ENCODE measurements at places on chromosomes 16 and 17.
A peak's percentile ranks its signal among the peaks of the same experiment; 100 is the strongest.

DNA sequence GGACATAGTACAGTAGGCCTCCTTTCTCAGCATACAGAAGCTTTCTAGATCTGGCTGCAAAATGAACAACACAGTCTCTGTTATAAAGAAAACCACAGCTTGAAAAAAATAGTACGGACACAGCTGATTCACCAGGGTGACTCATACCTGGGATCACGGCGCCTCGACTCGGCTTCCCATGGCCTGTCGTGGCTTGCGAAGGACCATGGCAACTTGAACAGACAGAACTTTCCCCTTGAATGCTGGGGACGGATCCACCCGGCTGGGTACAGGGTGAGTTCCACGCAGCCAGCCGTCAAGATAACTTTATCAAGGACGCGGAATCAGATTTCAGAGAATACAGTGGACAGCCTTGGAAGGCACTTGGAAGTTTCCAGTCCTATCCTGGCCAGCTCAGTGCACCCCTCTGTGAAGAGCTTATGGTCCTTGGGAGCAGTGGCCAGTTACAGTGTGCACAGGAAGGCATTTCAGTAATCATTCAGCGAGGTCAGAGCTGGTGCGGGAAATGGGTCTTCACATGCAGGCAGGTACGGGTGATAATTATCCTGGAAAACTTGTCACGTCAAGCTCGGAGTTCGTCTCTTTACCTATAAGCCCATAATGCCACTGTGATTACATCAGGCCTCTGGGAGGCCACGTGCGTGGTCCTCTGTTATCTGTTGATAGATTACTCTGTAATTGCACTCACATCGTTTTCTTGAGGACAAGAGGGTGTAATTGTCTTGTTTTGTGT is 57.9 kb upstream of the MAF start:
- peak; percentile 83 for DNase-seq

DNA sequence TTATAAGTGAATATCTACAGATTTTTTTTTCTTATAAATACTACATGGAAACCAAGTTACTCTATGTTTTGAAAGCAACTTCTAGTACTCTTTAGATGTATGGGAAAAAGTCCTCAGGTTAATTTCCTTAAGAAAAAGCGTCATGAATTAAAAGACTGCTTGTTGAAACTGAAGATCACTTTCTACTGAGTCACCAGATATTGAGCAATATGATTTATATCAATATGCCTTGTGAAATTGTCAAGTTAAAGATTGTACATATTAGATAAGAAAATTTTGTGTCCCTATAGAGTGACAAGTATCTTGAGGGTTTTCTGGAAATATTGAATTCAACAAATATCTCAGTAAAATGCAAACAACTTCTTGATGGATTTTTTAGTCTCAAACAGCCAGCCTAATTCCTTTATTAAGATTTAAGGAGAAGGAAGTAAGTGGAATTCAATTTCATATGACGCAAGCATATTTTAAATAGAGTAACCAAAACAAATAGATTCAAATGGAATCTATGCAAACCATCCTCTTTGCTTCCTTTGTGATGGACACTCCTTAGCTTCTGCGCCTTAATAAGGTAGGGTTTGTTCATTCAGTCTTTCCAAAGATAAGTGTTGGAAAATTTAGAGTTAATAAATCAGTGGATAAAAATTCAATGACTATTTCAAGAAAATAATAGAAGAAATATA is 16.6 kb downstream of the KRT12 start:
- peak; percentile 71 for DNase-seq

- DNase-seq, result peak; percentile 18
These were observed 33.2 kb downstream of the VPS35L start for GRCh38 chr16:19588661-19589060.

GRCh38 chr16:11556945-11557720 is 29.6 kb downstream of the LITAF start:
- DNase-seq, result no peak

DNA sequence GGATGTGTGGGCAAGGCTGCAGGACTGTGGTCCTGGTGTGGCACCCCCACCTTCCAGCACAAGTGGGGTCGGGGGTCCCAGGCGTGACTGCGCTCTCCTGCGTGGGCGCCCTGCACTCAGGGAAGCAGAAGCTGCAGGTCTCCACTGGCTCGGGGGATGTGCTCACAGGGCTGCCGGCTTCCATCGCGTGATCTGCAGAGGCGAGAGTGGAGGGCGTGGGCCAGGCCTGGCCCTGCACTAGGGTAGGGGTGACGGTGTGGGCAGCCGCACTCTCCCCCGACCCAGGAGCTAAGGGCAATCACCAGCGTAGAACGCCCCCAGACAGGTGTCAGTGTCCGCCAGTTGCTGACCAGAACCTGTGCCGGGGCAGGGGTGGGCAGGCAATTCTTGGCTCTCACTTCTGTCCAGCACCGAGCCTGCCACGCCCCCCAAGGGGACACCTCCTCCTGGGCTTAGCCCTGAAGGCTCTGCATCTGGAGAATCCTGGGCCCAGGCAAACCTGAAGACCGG is 32.3 kb downstream of the TNFRSF13B start:
- DNase-seq, result no peak

DNA sequence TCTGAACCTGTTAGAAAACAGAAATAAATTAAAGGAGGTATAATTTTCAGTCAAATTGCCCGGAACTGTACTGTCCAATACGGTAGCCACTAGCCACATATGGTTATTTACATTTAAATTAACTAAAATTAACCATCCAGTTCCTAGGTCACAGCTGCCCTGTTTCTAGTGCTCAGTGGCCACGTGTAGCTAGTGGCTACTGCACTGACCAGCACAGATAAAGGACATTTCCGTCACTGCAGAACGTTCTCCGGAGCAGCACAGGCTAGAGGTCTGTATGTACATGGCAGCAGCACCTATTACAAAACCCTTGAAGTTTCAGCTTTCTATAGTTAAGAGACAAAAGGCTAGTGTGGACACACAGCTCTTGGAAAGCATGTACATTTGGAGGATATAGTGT is 33.7 kb downstream of the CPSF4L start:
- no peak for DNase-seq

GRCh38 chr16:29898135-29898803 is 1.1 kb downstream of the SEZ6L2 start:
- DNase-seq, result no peak

GRCh38 chr17:21360048-21360447 is 16.1 kb upstream of the KCNJ12 start:
- DNase-seq, result peak; percentile 55

GRCh38 chr17:39016193-39017153 is 49.3 kb upstream of the FBXO47 start:
- peak; percentile 53 for DNase-seq

- DNase-seq, result peak; percentile 6
These were observed 241.4 kb downstream of the PMP22 start for GRCh38 chr17:15023589-15024336.

DNA sequence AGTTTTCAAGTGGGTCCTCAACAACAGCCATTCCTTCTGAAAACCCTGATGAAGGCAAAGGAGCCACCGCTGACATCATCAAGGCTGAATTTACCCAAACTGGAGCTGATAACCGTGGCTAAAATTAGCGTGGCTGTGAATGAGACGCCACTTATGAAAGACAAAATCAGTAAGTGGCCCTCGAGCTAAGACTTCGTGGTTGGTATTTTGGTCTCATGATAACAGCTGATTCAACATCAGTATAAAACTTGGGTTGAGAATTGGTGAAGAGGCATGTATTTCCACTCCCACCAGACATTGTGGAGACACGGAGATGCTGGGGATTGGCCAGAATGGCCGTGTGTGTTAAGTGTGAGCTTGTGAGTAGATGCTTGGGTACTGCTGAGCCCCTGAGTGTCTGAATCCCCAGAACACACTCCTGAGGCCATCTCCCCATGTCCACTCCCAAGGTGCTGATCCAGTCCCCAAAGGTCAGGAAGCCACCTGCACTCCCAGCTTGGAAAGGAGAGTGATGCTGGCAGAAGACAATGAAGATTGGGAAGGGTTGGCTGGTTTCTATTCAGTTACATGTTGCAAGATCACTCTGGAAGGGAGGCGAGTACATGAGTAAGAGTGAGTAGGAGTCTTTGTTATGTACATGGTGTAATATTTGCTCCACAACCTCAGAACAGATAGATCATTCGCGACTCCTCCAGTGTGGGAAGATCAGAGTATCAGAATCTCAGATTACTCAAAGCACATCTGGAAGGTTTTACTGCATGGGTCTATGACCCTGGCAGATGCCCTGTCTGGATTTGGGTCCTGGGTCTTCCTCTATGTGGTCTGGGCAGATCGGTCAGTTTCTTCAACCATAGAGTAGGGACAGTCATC is 207.7 kb downstream of the HS3ST3A1 start:
- DNase-seq, result peak; percentile 93

- DNase-seq, result peak; percentile 55
These were observed 10.4 kb downstream of the CDIPT start for GRCh38 chr16:29852654-29853053.

DNA sequence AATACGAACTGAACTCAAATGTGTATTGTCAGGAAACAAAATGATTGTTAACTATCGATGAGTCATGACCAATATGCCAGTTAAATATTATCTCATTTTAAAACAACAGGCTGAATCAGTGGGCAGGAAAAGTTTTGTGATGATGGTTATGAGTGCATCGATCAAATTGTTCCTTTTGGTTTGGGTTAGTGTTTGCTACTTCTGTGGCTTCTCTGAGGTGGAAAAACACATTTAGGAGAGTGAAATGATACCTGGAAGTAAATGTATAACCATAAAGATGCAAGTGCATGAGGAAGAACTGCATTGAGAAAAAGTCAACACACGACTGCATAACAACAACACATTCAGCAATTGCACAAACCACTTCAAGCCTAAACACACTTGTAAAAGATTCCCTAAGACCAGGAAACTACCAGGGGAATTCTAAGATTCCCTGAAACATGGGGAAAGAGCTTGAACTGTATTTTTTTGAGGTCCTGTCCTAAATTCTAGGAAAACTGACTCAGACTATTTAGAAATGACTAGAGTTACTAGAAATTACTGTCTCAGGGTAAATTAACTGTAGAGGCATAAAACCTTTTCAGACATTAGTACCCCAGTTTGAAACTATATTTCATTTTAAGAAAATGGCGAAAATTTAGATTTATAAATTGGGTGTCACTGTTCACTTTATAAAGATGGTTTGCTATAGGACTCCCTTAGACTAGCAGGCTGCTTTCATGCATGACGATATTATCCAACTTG is 44.8 kb downstream of the CDYL2 start:
- no peak for DNase-seq

GRCh38 chr17:67150826-67151225 is 94.2 kb downstream of the HELZ start:
- no peak for DNase-seq

DNA sequence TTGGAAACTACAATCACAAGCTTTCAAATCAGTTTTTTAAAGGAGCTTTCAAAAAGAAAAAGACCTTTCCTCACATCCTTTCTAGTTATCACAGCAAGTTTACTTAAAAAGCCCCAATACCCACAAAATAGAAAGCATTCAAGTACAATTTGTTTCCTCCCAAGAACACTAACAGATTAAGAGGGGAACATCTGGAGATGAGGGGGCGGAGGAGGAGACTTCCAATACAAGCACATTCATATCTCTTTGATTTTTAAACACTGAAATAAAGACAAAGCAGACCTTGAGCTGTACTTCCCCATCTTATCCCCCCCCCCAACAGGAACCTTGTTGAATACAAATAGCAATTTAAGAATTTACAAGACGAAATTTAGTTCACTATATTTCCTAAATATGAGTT is 2.0 kb downstream of the YWHAE start:
- DNase-seq, result peak; percentile 31

GRCh38 chr17:80095038-80095843 is 6.1 kb upstream of the GAA start:
- DNase-seq, result no peak

GRCh38 chr16:66846831-66847230 is 2.6 kb downstream of the CA7 start:
- no peak for DNase-seq

DNA sequence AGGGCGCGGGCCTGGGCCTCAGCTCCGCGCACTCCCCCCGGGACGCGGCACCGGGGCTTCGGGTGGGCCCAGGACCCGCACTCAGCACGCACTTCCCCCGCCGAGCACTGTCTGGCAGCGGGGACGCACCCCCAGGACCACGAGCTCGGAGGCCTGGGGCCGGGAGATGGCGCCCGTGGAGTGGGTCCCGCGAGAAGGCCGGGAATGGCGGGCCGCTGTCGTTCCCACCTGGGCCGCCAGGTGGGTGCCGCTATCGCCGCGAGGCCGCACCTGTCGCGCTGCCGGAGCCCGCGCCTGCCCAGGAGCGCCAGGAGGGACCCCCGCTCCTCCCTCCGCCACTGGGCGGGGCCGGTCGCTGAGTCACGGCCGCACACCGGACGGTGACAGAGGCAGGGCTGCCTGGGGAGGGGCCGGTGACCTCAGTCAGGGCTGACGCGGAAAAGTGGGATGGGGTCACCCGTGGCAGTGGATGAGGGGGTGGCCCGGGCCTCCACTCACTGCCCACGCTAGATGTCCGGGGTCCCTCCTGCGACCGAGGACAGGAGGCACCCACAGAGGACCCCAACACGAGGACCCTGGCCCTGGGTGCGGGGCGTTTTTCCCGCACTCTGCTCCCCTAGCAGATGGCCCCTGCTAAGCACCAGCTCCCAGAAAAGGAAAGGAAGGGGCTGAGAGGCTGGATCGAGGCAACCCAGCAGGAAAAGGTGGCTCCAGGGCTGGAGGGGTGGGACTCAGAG is 6.9 kb upstream of the ACTG1 start:
- DNase-seq, result no peak

DNA sequence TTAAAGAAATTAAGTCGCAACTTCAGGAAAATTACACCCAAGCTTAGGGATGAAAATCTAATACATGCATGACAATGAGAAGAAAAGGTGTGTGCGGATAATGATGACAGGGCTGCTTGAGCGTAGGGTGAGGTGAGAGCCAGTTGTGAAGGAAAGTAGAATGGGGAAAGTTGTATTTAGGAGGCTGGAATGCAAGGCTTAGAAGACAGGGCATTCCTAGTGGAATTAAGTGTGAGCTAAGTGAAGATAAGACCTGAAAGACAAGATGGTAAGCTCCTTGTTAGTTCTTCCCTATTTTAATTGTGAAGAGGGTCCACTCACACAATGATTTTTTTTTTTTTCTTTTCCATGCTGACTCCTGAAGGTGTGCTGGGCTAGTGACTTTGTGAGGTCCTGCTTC is 519.5 kb upstream of the SALL1 start:
- no peak for DNase-seq

- DNase-seq, result no peak
These were observed 167.6 kb downstream of the CNTNAP4 start for GRCh38 chr16:76444832-76445231.

GRCh38 chr16:67157892-67158635 is 1.6 kb downstream of the TRADD start:
- no peak for DNase-seq

DNA sequence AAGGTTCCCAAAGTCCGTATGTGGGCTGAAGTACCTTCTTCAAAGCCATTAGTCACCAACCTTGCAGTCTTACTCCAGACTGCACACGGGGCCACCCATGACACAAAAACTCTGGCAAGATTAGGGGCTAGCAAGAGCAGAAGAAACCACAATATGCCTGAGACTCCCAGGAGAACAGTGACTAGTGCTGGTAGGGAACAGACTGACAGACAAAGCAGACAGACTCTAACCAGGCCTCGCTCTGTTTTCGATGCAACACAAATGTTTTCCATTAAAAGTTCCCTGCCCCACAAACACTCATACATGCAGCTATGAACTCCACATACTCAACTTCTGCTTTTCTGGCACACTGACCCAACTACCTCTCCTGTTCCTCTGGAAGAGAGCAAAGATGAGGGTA is 102.2 kb downstream of the HIC1 start:
- DNase-seq, result peak; percentile 78

Data from choroid plexus epithelial cell (primary cell).